ENCODE measurements at places on chromosomes 1 and 21.

GRCh38 chr1:46303872-46304326, 401 bp downstream of the UQCRH start:
- no peak for DNase-seq

DNA sequence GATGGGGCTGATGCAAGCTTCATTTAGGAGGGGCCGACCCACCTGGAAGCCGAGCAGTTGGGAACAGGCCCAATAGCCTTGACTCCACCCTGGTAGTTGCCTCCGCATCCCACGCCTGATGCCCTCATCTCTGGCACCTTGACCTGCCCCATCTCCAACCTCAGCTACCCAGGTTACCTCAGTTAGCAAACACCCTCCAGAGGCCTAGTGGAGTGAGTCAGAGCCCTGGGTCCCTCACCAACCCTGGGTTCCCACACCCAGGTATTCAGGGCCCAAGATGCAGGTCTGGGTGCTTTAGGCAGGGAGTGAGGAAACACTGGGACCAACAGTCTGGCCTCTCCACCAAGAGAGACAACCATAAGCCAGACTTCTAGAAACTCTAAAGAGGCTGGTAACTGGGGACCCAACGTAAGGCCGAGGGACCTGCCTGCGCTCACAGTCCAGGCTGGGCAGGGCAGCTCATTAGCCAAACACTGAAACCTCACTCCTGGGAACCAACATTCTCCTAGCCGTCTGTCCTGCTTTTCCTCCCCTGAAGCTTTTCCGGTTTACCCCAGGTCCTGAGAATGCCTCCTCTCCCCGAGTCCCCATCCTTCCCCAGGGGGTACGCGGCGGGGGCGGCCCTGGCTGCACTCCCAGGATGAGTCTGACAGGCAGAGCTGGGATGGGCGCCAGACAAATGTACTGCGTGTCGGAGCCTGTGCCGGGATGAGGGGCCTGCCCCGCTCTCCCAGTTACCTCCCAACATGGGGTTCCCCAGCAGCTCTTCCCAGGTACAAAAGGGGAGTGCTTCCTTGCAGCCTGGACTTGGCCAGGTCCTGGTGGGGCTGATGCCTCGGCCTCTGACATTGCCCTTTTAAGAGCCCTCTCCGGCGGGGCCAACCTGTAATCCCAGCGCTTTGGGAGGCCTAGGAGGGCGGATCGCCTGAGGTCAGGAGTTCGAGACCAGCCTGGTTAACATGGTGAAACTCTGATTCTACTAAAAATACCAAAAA, 8.9 kb upstream of the CELSR2 start:
- no peak for DNase-seq

DNA sequence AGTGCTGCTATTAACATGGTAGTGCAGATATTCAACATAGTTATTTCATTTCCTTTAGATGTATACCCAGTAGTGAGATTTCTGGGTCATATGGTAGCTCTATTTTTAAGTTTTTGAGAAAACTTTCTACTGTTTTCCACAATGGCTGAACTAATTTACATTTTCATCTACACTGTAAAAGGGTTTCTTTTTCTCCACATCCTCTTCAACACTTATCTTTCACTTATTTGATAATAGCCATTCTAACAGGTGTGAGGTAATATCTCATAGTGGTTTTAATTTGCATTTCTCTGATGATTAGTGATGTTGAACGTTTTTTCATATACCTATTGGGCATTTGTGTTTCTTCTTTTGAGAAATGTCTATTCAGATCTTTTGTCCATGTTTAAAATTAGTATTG, 149.8 kb downstream of the PDE4B start:
- DNase-seq: no peak

DNA sequence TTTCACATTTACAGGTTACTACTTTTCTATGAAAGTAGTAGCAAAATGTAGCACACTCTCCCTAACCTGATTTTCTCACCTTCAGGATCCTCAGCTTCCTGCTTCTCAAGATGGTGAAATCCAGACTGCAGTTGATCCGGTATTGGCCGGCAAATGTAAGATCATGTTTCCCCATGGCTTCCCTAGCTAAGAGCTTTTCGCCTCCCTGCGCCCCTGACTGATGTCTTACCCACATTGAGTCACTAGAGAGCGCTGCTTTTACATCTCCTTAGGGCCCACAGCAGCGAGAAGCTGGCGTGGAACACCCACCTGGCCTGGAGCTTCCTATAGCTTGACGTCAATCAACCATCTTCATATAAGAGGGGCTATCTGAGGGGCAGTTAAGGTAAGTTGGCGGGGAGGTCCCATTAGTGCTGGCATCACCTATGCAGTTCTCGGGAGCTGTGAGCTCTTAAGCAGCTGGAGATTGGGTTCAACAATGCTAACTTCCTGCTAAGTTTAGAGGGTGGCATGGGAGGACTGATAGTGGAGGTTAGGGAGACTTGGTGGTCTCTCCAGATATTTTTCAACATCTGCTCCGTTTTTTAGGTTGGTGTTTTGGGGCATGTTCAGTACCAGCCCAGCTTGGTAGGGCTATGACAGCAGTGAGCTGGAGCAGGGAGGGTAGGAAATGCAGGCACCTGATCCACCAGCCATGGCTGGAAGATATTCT, 5.5 kb downstream of the PTPN7 start:
- no peak for DNase-seq

- DNase-seq: peak; percentile 9
These were observed 642 bp downstream of the SLC30A7 start for GRCh38 chr1:100896481-100896982.

DNA sequence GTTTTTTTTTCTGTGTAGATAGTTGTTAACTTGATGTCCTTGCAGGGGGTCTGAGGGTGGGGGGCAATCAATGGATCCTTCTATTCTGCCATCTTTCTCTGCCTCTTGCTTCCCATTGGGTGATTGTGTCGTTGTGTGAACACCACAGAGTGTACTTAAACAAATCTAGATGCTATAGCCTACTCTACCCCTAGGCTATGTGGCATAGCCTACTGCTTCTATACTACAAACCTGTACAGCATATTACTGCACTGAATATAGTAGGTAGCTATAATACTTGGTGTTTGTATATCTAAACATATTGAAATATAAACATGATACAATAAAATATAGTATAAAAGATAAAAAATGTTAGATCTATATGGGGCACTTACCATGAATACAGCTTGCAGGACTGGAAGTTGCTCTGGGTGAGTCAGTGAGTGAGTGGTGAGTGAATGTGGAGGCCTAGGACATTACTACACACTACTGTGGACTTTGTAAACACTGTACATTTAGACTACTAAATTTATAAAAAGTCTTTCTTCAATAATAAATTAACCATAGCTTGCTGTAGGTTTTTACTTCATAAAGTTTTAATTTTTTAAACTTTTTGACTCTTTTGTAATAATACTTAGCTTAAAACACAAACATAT, 105.4 kb downstream of the CENPF start:
- DNase-seq: no peak

DNA sequence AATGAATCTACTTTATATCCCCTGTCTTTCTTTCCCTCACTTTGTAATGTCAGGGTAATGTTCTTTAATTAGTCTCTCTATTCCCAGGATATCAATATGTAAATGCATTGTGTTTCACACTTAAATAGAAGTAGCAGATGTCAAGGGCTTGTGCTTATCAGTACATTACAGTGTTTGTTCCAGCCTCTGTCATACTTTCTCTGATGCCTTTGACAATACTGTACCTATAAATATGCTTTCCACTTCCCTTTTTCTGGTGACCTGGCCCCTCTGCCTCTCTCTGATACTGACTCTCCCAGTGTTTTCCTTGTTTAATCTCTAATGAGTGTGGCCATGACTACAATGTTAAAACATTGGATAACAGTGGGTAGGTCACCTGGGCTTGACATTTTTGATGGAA, 862.0 kb upstream of the NEGR1 start:
- DNase-seq: no peak

DNA sequence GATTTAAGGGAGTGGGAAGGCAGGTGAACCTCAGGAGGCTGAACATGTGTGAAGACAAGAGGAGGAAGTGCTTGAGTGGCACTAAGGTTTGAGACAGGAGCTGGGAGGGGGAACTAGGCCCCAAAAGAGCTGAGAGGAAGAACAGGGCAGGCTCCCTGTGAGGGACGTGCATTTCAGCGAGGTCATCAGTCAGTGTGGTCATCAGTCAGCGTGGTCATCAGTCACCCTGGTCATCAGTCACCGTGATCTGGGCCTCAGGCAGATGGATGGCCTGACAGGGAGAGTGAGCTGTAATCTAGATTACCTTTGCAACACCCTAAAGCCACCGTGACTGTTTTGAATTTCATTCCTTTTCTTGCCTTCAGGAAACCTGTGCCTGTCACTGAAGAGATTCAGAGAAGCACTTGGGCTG, 29.1 kb downstream of the VTCN1 start:
- no peak for DNase-seq

GRCh38 chr21:18368205-18368604, 35.4 kb downstream of the TMPRSS15 start:
- DNase-seq: no peak

GRCh38 chr1:21818656-21819055, 6.6 kb downstream of the LDLRAD2 start:
- no peak for DNase-seq

DNA sequence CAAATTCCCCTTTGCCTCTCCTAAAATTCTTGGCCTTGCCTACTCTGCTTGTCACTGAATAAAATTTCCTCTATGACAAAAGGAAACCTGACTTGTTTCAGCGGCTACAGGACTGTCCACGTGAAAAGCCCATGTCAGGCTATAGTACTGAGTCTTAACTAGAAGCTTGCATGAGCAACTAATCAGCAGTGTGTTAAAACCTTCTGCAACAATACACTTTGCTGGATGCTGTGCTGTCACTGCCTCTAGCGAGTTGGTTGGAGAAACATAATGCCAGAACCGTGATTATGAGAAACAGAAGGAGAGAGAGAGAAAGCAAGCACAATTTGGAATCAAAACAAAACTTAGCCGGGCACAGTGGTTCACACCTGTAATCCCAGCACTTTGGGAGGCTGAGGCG, 25.7 kb upstream of the SLC30A10 start:
- DNase-seq: no peak

DNA sequence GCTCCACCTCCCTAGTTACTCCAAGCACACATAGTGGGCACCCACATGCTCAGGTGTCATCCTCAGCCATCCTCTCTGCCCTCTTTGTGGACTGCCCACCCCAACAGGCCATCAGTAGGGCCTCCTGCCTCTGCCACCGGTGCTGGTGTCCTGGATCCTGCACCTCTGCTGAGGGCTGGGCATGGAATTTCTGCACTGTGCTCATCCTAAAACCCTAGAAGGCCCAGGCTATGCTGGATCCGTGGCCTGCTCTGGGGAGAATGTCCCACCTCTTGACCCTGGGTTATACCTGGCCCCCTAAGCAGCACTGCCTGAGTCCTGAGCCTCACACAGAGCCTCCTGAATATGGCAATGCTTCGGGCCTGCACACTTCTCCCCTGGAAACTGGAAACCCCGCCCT, 318.3 kb downstream of the MATN1 start:
- DNase-seq: no peak

DNA sequence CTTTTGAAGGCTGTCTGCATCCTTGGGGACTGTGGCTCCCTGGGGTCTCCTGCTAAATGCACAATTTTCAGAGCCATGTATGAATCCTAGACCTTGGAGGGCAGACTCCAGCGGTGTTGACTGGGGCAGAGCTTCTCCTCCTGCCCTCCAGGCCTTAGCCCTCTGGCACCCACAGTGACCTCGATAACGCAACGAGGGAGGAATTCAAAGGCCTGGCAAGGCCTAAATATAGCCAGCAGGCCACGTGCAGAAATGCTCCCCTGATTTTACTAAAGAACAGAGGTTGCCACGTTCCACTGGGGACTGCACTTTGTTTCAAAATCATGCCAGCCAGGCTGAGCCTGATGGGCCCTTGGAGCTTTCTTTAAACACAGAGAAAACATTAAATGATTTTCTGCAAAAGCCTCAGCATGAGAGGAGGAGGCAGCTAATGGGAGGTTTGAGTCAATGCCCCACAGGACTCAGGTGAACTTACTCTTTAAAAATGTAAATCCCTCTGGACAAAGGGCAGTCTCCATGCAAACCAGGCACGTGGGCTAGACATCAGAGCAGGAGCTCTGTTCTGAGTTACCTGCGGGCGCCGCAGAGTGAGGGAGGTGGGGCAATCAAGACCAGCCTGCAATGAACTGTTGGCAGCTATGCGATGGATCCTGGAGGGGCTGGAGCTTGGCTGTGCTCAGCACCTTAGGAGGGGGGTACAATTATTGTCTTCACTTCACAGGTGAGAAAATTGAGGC, 28.0 kb downstream of the GRIK3 start:
- DNase-seq: no peak

GRCh38 chr1:187873126-187873525, 1044.4 kb downstream of the PLA2G4A start:
- no peak for DNase-seq

GRCh38 chr21:30193201-30193600, 22.7 kb downstream of the CLDN8 start:
- no peak for DNase-seq

DNA sequence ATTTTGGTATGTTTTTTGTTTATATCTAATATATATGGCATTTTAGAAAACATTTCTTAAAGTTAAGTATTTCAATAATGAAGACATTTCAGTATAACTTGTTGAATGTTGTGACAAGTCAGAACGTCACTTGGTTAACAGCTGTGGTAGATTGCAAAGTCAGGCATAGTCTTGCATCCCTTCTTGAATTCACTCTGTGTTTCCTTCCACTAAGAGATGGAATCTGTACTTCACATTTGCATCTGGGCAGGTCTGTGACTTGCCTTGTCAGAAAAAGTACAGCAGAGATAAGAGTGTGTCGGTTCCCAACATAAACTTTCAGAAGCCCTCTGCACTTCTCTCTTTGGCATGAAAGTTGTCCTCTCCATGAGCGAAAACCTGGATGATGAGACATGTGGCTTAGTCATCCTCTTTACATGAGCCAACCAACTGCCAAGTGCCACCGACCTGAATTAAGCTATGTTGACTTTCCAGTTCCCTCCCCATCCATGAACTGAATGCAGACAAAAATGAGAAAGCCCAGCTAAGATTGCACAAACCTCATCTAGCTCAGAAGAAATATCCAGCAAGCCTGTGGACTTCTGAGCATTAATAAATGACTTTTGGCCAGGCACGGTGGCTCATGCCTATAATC, 1730.2 kb downstream of the MRPL39 start:
- no peak for DNase-seq

- DNase-seq: no peak
These were observed 10.0 kb downstream of the RGSL1 start for GRCh38 chr1:182459949-182460348.

DNA sequence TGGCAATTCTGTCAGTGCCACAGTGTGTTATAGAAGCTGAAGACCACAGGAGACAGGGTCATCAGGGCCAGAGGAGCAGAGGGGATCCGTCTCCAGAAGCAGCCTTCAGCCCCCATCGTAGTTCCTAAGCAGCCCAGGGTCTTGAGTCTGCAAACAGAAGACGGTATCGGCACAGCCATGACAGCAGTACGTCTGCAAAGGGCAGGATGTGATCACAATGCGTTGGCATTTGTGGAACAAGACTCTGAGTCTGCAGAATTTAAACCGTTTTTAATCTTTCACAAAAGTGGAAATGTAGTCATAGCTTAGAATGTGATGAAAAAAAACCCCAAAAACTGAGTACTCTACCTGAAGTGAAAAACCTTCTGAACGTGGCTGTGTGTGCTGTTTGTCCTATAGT, 44.0 kb upstream of the SCCPDH start:
- no peak for DNase-seq

- no peak for DNase-seq
These were observed 29.4 kb upstream of the SOD1 start for GRCh38 chr21:31629972-31630711.
